Aorta (tissue), 5 donors: ENCODE measurements at places on chromosomes 5 and 9. TPM values are rescaled to one million over a fixed set of nuclear protein-coding genes. Genes with fewer than 3 reads are reported as not detected.

DNA sequence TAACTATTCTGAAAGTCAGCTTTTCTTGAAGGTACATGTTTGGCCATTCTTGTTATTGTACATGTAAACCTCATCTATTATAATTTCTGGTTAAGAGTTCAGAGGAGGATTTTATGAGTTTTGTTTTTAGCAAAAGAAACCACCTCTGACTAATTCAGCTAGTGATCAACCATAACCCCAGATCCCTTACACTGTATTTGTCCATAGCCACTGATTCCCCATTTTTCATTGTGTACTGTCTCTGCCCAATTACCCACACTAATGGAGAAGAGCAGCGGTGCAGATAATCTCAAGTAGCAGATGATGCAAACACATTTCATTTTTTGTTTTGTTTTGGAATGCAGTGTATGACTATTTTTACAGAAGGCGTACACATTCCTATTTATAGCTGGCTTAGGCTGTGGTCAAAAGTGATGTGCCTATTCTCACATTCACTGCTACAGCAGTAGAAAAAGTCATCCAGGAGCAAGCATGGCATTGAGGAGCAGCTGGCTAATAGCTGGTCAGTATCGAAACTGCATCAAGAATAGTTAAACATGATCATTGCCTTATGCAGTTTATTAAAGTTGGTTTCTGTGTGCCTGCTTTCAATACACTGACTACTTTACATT, 988.3 kb downstream of the DTWD2 start:
- no peaks in the 10 kb centered on the region for H3K4me1 ChIP-seq
- H3K36me3 ChIP-seq = no peaks in the 10 kb centered on the region
- H3K4me3 ChIP-seq = no peak overlapping the region
- no peaks in the 10 kb centered on the region for H3K27me3 ChIP-seq

GRCh38 chr5:74521401-74521800, 119.1 kb downstream of the ENC1 start:
- H3K4me1 ChIP-seq = no peaks in the 10 kb centered on the region
- no peak overlapping the region for H3K4me3 ChIP-seq
- H3K27ac ChIP-seq = no peak overlapping the region
- H3K36me3 ChIP-seq = no peaks in the 10 kb centered on the region

DNA sequence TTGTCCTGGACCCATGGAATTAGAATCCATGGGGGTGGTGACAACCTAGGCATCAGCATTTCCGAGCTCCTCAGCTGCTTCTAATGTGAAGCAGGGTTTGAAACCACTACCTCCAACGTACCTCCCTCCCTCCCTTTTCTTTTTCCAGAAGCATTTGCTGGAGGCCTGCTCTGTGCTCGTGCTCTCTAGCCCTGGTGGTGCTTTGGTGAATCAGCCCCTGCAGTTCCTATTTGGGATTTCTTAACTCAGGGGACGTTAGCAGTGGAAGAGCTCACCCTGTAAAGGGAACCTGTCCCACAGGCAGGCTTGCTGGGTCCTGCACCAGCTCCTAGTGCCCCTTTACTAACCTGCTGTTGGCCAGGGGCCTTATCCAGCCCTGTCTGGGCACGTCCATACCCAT, 55.0 kb downstream of the NSG2 start:
- no peaks in the 10 kb centered on the region for H3K27me3 ChIP-seq
- H3K36me3 ChIP-seq = no peaks in the 10 kb centered on the region
- no peak overlapping the region for H3K4me3 ChIP-seq
- no peak overlapping the region for H3K27ac ChIP-seq
- H3K4me1 ChIP-seq = no peaks in the 10 kb centered on the region
- no peak for DNase-seq

DNA sequence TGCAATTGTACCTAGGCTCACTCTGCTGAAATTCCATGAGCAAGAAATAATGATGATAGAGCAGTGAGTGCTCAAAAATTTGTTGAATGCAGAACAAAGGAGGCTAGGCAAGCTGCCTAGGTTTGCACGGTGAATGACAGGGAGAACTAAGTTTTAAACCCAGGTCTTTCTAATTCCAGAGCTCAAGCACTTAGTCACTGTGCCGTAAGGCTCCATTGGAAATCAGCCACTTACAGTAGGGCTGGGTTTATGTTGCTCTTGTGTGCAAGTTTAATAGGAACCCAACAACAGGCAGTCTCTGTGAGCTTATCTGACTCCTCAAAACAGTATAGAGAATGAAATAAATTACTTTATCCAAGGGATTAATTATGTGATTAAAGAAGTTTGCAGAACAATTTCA, 147.0 kb downstream of the CSNK1G3 start:
- no peaks in the 10 kb centered on the region for H3K27me3 ChIP-seq
- no peak for DNase-seq
- H3K27ac ChIP-seq = no peak overlapping the region
- no peaks in the 10 kb centered on the region for H3K36me3 ChIP-seq
- H3K4me3 ChIP-seq = no peak overlapping the region
- no peaks in the 10 kb centered on the region for H3K4me1 ChIP-seq

DNA sequence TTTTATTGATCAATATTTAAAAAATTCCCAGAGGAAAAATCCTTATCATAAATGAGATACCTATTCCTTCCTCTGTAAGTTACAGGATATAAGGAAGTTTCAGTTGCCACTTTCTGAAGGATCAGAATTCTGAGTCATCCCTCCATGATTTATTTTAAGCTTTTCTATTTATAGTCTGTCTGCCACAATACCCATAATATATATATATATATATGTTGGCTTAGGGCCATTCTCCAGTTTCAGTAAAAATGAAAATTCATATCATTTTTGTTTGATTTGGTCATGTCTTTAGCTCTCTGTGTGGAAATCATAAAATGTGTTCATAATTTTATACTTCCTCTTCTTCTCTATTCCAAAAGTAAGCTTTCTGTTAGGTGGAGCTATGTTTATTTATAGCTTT, 215.8 kb upstream of the CYLC2 start:
- H3K4me1 ChIP-seq = no peaks in the 10 kb centered on the region
- no peak overlapping the region for H3K4me3 ChIP-seq
- no peak for DNase-seq
- H3K27me3 ChIP-seq = no peaks in the 10 kb centered on the region
- no peak overlapping the region for H3K27ac ChIP-seq

- H3K4me1 ChIP-seq = no peaks in the 10 kb centered on the region
- H3K36me3 ChIP-seq = peaks cover 6% of the 10 kb centered on the region
- H3K27ac ChIP-seq = no peak overlapping the region
- H3K27me3 ChIP-seq = no peaks in the 10 kb centered on the region
These were observed 17.0 kb downstream of the NIPSNAP3B start for GRCh38 chr9:104780796-104781395.

DNA sequence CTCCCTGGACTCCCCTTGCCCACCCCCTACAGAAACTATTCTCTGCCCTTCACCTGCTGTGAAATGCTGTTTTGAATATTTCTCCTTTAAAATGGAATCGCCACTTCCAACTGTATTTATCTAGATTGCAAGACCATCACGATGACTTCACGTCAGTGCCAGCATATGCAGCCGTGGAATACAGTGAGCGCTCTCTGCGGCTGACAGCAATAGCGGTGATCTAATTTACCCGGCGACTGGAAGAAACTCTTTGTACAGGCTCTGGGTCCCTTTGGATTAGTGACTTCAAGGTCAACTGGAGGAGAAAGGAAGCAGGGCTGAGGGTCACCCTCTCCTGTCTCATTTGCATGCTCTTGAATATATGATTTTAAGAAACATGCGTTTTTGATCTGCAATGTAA, 192.0 kb downstream of the IRX1 start:
- DNase-seq = no peak
- no peaks in the 10 kb centered on the region for H3K4me1 ChIP-seq
- no peaks in the 10 kb centered on the region for H3K36me3 ChIP-seq
- no peaks in the 10 kb centered on the region for H3K27me3 ChIP-seq

DNA sequence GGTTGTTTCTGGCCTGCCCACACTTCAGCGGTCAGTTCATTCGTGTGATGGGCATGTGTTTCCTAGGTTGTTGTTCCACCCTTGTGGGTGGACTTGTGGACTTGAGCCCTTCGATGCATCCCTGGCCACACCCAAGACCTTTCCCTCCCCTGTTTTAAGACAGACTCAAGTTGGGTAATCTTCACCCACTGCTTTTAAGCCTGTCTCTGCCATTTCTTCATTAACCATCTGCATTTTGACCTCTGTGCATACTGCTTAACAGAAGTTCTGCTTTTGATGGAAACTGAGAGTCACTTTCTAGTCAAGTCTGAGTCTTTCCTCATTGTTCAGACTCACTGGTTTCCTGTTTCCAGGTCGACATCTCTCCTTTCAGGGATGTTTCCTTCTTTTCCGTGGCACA, 233.7 kb downstream of the ARHGEF28 start:
- no peak overlapping the region for H3K4me3 ChIP-seq
- no peak for DNase-seq
- peaks cover 2% of the 10 kb centered on the region for H3K4me1 ChIP-seq
- H3K27ac ChIP-seq = no peak overlapping the region
- no peaks in the 10 kb centered on the region for H3K27me3 ChIP-seq
- H3K36me3 ChIP-seq = peaks cover 6% of the 10 kb centered on the region

Gene DDX4
- not detected for polyA plus RNA-seq

Gene ACTBL2
- not detected for polyA plus RNA-seq

Gene GDA
- polyA plus RNA-seq = 28.7 TPM

Gene PRSS3
- 59.5 TPM for polyA plus RNA-seq
